ENCODE measurements at places on chromosomes 3 and 15. TPM values are rescaled to one million over a fixed set of nuclear protein-coding genes. Genes with fewer than 3 reads are reported as not detected.

The PLA2G4E gene
- total RNA-seq = not detected

The CCDC50 gene
- total RNA-seq = 128 TPM

The IGF1R gene
- 130 TPM for total RNA-seq

The SCN5A gene
- total RNA-seq = 0.83 TPM

The THSD4 gene
- 1.9 TPM for total RNA-seq

The ERICH6 gene
- not detected for total RNA-seq

The SLC51A gene
- not detected for total RNA-seq

- H3K4me1 ChIP-seq = no peaks in the 10 kb centered on the region
- H3K27me3 ChIP-seq = no peaks in the 10 kb centered on the region
- no peak for DNase-seq
- H3K27ac ChIP-seq = no peak overlapping the region
- H3K36me3 ChIP-seq = no peaks in the 10 kb centered on the region
Observed at GRCh38 chr3:163809540-163809993, 1268.7 kb downstream of the SI start.

DNA sequence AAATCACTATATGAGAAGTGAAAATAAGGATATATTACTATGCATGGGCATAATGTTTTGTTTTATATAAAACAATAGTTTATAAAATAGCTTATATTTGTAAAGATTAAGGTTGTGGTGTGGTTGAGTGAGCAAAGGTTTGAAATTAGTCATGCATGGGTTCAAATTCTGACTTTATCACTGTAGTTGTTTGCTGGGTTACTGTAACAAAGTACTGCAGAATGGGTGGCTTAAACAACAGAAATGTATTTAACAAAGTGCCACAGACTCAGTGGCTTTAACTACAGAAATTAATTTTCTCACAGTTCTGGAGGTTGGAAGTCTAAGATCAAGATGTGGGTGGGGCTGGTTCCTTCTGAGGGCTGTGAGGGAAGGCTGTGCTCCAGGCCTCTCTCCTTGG lies 184.8 kb upstream of the THRB start:
- no peak overlapping the region for H3K27ac ChIP-seq
- H3K27me3 ChIP-seq = no peaks in the 10 kb centered on the region
- peaks cover 5% of the 10 kb centered on the region for H3K4me1 ChIP-seq
- H3K36me3 ChIP-seq = no peaks in the 10 kb centered on the region
- no peak overlapping the region for H3K4me3 ChIP-seq

- no peaks in the 10 kb centered on the region for H3K36me3 ChIP-seq
- no peaks in the 10 kb centered on the region for H3K27me3 ChIP-seq
- H3K4me3 ChIP-seq = no peak overlapping the region
- H3K4me1 ChIP-seq = no peaks in the 10 kb centered on the region
- DNase-seq = no peak
- H3K27ac ChIP-seq = no peak overlapping the region
Observed at GRCh38 chr3:270688-271087, 74.1 kb downstream of the CHL1 start.

DNA sequence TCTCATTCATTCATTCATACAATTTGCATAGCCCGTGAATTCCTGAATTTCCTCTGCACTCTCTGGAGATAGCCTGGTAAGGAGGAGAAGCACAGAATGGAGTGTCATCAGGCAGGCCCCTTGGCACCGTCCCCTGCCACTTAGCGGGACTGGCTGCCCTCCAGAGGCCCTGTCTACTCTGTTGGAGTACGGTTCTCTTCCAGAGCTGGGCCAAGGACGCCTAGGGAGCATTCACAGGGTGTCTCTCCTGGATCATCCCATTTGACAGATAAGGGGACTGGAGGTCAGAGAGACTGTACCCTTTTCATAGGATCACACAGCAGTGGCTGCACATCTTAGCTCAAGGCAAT lies 48.0 kb downstream of the PTH1R start:
- H3K4me3 ChIP-seq = no peak overlapping the region
- H3K4me1 ChIP-seq = no peaks in the 10 kb centered on the region
- H3K27me3 ChIP-seq = no peaks in the 10 kb centered on the region
- peak; percentile 54 for DNase-seq

GRCh38 chr15:59691194-59691805 lies 2.2 kb upstream of the BNIP2 start:
- no peaks in the 10 kb centered on the region for H3K27me3 ChIP-seq
- no peak overlapping the region for H3K4me3 ChIP-seq
- H3K27ac ChIP-seq = peak overlapping the region; percentile 98
- no peaks in the 10 kb centered on the region for H3K36me3 ChIP-seq
- no peak for DNase-seq
- H3K4me1 ChIP-seq = no peaks in the 10 kb centered on the region

GRCh38 chr3:23819599-23820360 lies 14.0 kb downstream of the UBE2E1 start:
- no peak for DNase-seq
- no peak overlapping the region for H3K27ac ChIP-seq
- no peaks in the 10 kb centered on the region for H3K36me3 ChIP-seq
- no peak overlapping the region for H3K4me3 ChIP-seq

GRCh38 chr3:81003817-81004216 lies 757.6 kb downstream of the GBE1 start:
- H3K36me3 ChIP-seq = no peaks in the 10 kb centered on the region
- H3K4me1 ChIP-seq = no peaks in the 10 kb centered on the region
- DNase-seq = no peak
- no peak overlapping the region for H3K4me3 ChIP-seq
- no peaks in the 10 kb centered on the region for H3K27me3 ChIP-seq
- H3K27ac ChIP-seq = no peak overlapping the region

DNA sequence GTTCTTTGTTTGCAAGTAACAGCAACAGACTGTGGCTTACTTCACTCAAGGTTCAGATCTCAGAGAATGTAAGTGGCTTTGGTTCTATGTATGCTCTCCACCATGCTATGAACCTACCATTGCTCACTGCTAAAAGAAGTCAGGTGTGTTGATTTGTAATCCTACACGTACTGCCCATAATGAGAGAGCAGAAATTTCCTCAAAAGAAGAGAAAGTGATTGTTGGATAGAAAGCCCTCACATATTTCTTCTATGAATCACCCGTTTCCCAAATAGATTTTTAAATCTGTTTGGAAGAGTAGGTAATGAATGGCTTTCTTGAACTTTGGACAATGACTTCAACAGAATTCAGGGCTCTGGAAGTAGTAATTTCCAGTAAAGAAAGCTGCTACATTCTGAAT lies 565.4 kb downstream of the ROBO2 start:
- DNase-seq = no peak
- no peak overlapping the region for H3K27ac ChIP-seq
- H3K27me3 ChIP-seq = no peaks in the 10 kb centered on the region
- H3K4me1 ChIP-seq = no peaks in the 10 kb centered on the region
- no peaks in the 10 kb centered on the region for H3K36me3 ChIP-seq
- no peak overlapping the region for H3K4me3 ChIP-seq

GRCh38 chr3:106372806-106373190 lies 504.0 kb upstream of the CBLB start:
- no peak overlapping the region for H3K4me3 ChIP-seq
- DNase-seq = no peak
- H3K27ac ChIP-seq = no peak overlapping the region

DNA sequence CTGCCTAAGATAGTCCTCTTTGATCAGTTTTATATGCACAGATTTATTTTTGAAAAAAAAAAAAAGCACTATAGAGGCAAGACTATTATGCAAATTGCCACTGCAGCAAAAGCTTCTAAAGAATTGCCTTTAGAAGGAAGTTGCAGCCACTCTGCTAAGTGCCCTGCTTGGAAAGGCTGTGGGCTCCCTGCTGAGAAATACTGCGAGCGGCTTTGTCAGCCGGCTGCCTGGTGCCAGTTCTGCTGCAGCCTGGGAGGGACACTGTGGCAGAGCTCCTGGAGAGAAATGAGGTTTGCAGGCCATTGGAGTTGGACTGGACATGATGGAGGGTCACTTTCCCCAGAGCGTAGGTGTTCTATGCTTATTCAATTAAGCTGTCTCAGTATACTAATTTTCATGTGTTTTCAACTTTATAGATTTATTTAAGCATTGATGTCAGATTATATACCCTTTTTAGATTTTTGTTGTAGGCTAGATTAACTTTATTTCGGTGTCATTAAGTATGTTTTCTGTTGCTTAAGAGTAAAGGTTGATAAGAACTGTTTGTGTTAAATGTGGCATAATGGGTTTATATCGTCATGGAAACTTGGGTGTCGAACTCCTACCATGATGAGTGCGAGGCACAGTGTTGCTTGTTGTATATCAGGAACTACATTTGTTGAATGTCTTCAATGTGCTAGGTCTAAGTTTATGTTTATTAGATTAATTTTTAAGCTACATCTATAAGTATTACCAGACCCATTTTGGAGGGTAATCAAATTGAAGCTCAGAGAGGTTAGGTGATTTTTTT lies 6.6 kb downstream of the MAP2K5 start:
- no peaks in the 10 kb centered on the region for H3K27me3 ChIP-seq
- peaks cover 22% of the 10 kb centered on the region for H3K4me1 ChIP-seq
- H3K36me3 ChIP-seq = no peaks in the 10 kb centered on the region
- H3K4me3 ChIP-seq = no peak overlapping the region
- peak; percentile 66 for DNase-seq

DNA sequence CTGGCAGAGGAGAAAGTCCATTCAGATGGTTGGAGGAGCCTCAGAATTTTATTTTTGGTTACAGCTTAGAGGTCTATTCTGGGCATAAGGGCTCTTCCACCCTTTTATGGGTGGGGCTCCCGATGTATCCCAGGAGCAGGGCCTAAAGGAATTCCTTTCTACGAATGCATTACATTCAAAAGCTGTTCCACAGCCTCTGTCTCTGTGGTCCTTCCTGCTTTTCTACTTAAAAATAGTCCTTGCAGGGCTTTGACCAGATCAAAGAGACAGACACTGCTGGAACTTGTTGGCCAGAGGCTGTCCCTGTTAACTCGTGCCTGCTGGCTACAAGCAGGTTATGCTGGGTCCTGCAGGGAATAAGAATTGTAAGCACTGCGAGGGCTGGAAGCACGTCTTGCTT lies 14.4 kb upstream of the NOX5 start:
- H3K36me3 ChIP-seq = no peaks in the 10 kb centered on the region
- DNase-seq = no peak
- no peak overlapping the region for H3K4me3 ChIP-seq
- H3K27ac ChIP-seq = no peak overlapping the region
- H3K27me3 ChIP-seq = no peaks in the 10 kb centered on the region

GRCh38 chr15:57767481-57767880 lies 61.0 kb downstream of the POLR2M start:
- H3K27me3 ChIP-seq = no peaks in the 10 kb centered on the region

Measured in sigmoid colon (tissue), 7 donors.